LHCN-M2 (cell line): ENCODE measurements at places on chromosomes 1 and 21. TPM values are rescaled to one million over a fixed set of nuclear protein-coding genes. Genes with fewer than 3 reads are reported as not detected.

CD34 gene
- 1.2 and 2.1 TPM in 2 replicates for total RNA-seq

DNA sequence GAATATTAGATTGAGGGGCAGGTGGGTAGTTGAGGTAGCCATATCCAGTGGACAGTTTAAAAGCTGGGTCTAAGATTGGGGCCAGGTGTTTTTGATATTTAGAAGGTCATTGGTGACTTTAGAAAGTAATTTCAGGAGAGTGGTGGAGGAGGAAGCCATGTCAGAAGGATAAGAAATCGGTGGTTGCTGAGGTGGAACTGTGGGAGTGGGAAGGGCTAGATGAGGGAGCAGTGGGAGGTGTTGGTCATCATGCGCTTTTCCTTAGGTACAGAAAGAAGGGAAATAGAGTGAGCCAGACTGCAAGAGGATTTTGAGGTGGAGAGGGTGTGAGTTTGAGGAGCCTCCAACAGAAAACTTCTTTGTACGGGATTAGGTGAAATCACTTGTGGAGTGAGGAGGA lies 7.2 kb downstream of the MTR start:
- DNase-seq, result no peak

DNA sequence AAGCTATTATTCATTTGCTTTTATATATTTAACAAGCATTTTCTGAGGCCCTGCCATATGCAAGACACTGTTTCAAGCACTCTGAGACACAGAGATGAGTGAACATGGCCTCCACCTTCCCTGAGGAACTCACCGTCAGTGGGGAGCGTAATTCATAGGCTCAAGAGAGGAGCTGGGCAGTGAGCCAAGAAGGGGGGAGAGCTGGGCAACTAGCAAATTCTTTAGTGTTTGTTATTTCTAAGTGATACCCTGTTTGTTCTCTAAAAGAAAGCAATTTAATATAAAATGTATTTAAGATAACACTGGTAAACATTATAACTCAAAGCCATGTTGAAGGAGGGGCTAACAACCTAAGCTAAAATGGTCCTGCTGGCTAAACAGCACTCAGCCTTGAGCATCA lies 119.2 kb upstream of the NGF start:
- DNase-seq, result no peak

ATP5PF gene
- total RNA-seq, result 106 and 114 TPM in 2 replicates

SYT2 gene
- not detected in 2 replicates for total RNA-seq

DNA sequence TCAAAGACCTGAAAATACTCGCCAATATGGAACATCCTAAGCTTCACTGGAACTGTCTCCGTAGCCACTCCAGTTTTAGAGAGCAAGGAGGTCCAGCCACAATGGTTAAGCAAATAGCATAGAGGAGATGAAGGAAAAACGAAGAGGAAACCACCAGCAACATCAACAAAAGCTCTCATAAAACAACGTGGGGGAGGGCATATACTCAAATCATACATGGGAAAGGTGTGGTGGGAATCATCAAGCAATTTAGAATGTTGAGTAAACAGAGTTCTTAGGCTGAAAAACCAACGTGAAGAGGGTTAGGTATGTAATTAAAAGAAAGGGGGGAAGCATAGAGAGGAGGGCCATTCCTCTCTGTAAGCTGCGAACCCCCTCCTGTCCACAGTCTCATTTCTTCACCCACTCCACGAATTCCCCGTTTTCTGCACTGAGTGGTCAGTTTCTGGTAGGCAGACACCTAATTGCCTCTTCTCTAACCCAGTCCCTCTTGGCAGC lies 1.0 kb downstream of the TMEM59 start:
- DNase-seq, result no peak

CSRP1 gene
- 336 and 492 TPM in 2 replicates for total RNA-seq
